ENCODE measurements at places on chromosomes 5 and 9. TPM values are rescaled to one million over a fixed set of nuclear protein-coding genes. Genes with fewer than 3 reads are reported as not detected.

The IFNB1 gene
- not detected for total RNA-seq

The C6 gene
- total RNA-seq = 57.1 TPM

The GAS1 gene
- 53.1 TPM for total RNA-seq

The CDH9 gene
- not detected for total RNA-seq

The PTPN3 gene
- 9.0 TPM for total RNA-seq

The ZNF454 gene
- 0.88 TPM for total RNA-seq

The ZNF474 gene
- total RNA-seq = not detected

The GPSM1 gene
- 4.6 TPM for total RNA-seq

The BOD1 gene
- total RNA-seq = 59.7 TPM

The TAF11L5 gene
- not detected for total RNA-seq

The CD274 gene
- total RNA-seq = 7.0 TPM

The KIAA1958 gene
- 2.2 TPM for total RNA-seq

The SPINK13 gene
- total RNA-seq = 2.4 TPM

The FCN1 gene
- total RNA-seq = 10.5 TPM

The PCBD2 gene
- 6.0 TPM for total RNA-seq

The AK8 gene
- total RNA-seq = 1.1 TPM

The NMUR2 gene
- total RNA-seq = not detected

The COL23A1 gene
- total RNA-seq = 0.65 TPM

The IFNA21 gene
- not detected for total RNA-seq

The TAF11L7 gene
- not detected for total RNA-seq

The CYLC2 gene
- not detected for total RNA-seq
